ENCODE measurements at places on chromosomes 3 and 15.

GRCh38 chr15:29890336-29891095, 68.2 kb upstream of the TJP1 start:
- no peak for DNase-seq

- DNase-seq: no peak
Observed at GRCh38 chr3:115814778-115815380, 191.6 kb downstream of the GAP43 start.

GRCh38 chr3:187521546-187521945, 148.6 kb downstream of the SST start:
- DNase-seq: no peak

GRCh38 chr15:97874139-97874538, 86.4 kb upstream of the ARRDC4 start:
- DNase-seq: no peak

GRCh38 chr15:88804257-88804656, 1.0 kb downstream of the ACAN start:
- DNase-seq: no peak

DNA sequence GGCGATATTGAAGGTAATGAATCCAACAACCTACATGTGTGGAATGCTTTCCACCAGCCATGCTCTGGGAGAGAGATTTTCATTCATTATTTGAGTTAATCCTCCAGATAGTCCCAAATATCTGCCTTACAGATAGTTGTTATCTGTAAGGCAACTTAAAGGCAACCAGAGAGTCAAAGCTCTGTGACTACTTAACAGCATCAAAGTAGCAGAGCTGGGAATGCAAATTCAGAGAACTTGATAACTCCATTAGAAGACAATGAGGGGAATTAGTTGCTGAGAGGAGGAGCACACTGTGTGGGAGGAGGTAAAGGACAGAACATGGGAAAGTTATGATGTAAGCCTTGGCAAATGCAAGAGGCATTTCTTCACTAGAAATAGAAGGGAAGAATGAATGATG, 10.5 kb upstream of the CRBN start:
- DNase-seq: no peak

- DNase-seq: no peak
Observed at GRCh38 chr3:15845475-15845874, 47.7 kb upstream of the ANKRD28 start.
